ENCODE measurements at places on chromosomes 7 and 10.

DNA sequence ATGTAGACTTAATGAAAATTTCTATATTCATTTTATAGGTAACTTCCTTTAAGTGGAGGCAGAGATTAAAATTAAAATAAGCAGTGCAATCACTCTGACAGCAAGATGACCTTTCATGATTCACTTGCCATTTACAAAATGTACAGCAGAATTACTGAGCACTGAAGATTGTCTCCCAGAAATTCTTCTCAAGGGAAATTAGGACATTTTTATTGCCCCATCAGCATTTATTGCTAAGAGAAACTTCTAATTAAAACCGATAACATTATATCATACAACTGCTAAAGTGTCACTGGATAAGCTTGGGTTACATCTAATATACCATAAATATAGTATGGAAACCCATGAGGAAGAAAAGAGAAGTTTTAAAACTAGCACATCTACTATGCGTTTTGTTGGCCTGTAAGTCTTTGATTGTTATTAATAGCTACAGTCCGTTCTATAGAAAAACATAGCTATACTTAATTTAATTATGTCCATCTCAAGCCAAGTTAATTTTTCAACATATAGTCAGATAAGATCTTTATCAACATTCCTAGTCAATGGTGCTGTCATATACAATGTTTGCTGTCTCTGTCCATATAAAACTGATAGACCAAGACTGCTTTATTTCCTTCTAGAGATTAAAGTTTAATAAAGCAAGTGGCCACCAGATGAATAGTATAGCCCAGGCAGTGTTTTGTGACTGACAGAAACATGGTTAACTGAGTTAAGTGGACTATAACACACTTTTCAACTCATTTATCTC, 217.1 kb upstream of the HGF start:
- DNase-seq: no peak

- no peak for DNase-seq
These were observed 4.5 kb upstream of the TRAPPC14 start for GRCh38 chr7:100163006-100163531.

DNA sequence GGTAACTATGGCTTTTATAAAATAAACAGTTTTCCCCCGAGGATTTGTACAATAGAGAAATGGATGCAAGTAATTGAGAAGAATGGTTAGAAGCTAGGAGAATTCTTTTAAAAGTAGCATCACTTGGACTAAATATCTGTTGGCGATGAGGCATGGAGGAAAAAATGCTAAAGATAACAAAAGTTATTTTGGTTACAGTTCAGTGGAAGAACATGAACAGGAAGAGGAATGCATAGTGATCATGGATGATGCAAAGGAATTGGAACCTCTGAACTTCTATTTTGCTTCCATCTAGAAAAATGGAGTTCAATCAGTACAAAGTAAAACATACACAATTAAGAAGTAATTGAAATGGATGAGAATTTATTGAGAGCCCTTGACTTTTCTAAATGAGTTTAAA, 32.9 kb downstream of the ENTPD1 start:
- DNase-seq: no peak

DNA sequence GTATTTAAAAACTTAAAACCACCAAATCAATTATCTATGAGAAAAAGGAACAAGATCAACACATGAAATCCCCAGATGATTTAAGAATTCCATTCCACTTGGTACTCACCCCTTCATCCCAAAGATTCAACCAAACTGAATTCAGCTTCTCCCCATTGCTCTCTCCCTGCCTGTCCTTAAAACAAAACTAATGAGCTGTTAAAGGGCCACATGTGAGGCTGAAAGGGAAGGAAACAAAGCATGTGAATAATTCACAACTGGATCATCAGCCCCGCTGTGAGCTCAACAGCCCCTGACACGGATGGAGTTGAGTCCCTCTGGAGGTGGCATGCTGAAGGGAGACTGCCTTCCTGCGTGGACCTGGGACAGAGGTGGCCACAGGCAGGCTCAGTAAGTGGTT, 32.9 kb downstream of the VOPP1 start:
- DNase-seq: no peak

DNA sequence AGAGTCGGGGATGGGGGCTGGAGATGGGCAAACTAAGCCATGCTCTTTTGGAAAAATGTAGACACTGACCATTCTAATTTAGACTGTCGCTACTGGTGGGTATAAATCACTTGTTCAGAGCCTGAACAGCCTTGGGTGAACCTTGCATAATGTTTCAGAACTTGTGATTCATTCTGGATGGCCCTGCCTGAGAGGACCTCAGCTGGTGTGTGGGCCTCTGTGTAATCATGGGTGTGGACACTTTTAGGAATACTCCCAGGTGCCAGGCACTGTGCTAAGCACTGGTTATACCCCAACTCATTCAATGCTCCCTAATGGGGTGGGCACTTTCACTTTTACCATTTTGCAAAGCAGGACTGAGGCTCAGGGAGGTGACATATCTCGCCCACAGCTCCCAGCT, 26.8 kb upstream of the TM9SF3 start:
- no peak for DNase-seq

DNA sequence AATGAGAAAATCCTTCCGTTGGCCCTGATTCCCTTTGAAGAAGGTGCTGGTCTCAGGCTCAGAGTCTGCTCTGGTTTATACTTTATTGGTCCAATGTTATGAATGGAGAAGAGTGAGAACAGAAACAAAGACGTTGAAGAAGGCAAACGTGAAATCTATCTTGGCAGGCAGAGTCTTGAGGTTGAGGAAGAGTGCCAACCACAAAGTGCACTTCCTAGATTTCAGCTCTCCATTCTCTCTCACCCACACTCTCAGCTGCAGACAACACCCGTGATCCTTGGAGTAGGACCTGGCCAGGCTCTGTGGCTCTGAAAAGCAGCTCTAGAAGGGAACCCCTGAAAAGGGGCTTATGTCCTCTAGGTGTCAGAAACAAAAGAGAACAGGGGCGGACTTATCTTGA, 128.9 kb upstream of the PLXNA4 start:
- no peak for DNase-seq

GRCh38 chr10:119768455-119769094, 42.7 kb downstream of the INPP5F start:
- DNase-seq: no peak

DNA sequence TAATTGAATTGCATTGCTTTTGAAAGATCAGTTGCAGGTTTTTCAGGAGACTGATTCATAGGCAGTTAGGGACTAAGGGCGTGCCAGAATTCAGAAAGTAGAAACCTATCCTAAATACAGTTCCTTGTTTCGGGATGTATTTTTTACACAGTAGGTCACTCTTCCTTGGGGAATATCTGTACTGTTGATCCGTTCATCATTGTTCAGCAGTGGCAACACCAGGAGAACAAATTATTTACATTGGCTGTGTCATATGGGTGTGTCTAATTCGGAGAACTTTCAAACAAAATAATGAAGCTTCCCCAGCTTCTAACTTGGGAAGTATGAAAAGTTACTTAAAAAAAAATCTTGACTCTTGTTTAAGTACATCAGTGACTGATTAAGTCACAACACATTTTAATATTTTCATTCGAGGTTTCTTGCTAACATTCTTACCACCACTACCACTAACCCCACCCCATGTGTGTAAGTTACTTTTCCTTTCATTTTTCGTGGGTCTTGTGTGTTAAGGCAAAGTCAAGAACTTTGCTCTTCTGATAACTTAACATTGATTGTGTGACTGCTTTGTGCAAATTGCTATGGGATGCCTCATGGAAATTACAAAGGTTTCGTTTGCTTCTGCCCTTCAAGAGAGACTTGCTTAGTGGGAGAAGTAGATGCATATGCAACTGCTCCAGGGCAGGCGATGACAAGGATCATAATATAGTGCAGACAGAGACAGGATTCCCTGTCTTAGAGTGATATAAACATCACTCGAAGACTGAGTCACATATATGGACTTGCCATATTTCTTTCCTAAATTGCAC, 43.8 kb upstream of the RPA3 start:
- DNase-seq: no peak

All from stimulated activated CD4-positive, alpha-beta T cell treated with anti-CD3 and anti-CD28 coated beads, Interleukin-1b, Interleukin-23, amount 100 ng/mL, for 1 hour (primary cell).